Peyer's patch (tissue), 4 donors: ENCODE measurements at places on chromosomes 2 and 18. TPM values are rescaled to one million over a fixed set of nuclear protein-coding genes. Genes with fewer than 3 reads are reported as not detected.

Gene FAM168B
- total RNA-seq, result 83.7 TPM

Gene COX7A2L
- 85.8 TPM for total RNA-seq

Gene ANXA4
- total RNA-seq, result 216 TPM

Gene CCBE1
- 0.18 TPM for total RNA-seq

Gene GNAL
- total RNA-seq, result 4.6 TPM

Gene PDK1
- 12.9 TPM for total RNA-seq
